Stimulated activated CD4-positive, alpha-beta T cell treated with anti-CD3 and anti-CD28 coated beads, Interleukin-2, amount 100 ng/mL, for 4 hours (primary cell): ENCODE measurements at places on chromosomes 1 and 21.

GRCh38 chr1:21687081-21687529, 17.9 kb upstream of the RAP1GAP start:
- no peak for DNase-seq

DNA sequence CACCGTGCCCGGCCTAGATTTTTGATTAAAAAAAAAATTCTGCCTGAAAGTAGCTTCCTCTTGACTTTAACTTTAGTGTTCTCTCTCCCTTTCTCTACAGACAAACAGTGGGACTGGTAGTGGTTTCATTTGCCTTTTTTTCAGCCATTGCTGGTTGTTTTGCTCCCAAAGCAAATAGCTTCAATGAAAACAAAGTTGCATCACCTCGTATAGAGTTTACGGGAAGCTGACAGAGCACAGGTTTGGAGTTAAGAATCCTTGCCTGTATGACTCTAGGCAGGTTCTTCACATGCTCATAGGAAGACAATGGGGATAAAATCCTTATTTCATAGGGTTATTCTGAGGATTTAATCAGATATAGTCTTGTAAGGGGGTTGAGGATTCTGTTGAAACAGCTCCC, 21.6 kb downstream of the AADACL4 start:
- no peak for DNase-seq

DNA sequence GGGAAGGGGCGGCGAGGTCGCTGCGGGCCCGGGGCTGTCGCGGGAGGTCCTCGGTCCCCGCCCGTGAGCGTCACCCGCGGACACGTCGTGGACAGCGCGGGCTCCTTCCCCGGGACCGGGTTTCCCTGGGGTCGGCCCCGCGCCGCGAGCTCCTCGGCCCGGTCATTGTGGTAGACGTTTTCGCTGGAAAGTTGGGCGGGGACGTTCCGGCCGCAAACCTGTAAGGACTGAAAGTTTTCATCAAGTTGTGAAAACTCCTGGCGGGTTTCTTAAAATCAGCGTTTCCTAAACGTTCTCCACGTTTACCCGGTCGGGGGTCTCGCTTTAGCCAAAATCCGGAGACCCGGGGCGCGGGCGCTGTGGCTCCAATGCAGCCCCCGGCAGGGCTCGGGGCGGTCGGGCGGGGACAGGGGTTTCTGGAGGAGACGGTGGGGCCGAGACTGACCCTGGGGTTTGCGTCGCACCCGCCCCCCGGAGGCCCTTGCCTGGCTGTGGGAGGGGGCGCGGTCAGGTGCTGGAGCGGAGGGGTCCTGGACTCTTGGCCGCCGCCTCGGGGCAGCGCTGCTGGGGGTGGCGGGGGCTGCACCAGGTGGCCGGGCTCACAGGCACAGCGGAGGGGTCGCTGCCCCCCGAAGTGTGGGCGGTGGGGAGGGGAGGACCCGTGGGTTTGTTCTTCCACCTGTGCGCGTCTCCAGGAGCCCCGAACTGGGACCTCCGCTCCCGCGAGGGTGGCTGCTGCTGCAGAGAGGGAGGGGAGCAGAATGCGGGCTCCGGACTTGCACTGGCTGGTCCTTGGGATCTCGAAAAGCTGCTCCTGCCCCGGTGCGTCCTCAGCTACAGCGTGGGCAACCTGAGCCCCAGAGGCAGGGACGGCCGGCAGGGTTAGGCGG, 827 bp downstream of the PRKCZ start:
- no peak for DNase-seq

DNA sequence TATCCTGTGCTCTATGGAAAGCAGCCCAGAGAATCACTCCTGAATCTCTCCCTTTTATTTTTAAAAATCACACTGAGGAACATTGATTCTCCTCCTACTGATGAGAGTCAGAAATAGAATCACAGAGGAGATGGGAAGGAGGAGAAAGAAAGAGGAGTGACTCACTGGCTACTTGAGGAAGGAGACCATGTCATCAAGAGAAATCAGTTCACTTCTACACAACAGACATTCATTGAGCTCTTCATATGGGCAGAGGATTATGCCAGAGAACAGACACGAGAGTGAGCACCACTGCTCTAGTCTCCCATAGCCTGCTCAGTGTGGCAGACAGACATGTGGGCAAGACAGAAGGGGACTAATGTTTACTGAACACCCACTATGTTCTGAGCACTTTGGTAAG, 44.2 kb downstream of the RAB3B start:
- DNase-seq, result no peak
